ENCODE measurements at places on chromosomes 7 and 10.

DNA sequence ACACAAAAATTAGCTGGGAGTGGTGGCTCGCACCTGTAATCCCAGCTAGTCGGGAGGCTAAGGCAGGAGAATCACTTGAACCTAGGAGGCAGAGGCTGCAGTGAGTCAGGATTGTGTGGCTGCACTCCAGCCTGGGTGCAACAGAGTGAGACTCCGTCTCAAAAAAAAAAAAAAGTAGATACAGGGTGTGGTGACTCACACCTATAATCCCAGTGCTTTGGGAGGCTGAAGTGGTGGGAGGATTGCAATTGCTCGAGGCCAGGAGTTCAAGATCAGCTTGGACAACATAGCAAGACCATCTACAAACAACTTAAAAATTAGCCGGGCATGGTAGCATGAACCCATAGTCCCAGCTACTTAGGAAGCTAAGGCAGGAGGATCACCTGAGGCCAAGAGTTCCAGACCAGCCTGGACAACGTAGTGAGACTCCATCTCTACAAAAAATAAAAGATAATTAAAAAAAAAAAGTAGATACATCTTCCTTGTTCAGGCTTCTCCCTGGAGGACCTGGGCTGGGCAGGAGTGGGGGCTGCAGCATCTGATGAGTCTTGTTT is 2.0 kb downstream of the MOSPD3 start:
- no peak for DNase-seq

- no peak for DNase-seq
Measured at GRCh38 chr10:31975157-31975765, 46.6 kb upstream of the ARHGAP12 start.

GRCh38 chr7:33395340-33395739 is 266.0 kb downstream of the BBS9 start:
- no peak for DNase-seq

DNA sequence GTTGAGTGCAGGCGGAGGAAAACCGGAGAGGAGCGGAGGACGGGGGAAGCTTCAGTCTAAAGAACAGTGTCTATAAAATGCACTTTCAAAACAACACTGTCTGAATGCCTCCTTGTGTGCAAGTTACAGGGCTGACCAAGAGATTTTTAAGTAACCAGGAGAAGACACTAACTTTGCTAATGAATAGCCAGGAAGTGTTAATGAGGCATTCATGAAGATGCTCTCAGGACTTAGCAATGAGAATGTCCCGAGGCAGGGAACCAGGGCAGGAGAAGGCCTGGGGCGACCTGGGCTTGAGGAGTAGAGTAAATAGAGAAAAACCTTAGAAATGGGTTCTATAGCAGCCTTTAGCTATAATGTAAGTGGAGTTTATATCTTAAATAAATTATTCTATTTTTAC is 312.1 kb downstream of the SKIDA1 start:
- no peak for DNase-seq

DNA sequence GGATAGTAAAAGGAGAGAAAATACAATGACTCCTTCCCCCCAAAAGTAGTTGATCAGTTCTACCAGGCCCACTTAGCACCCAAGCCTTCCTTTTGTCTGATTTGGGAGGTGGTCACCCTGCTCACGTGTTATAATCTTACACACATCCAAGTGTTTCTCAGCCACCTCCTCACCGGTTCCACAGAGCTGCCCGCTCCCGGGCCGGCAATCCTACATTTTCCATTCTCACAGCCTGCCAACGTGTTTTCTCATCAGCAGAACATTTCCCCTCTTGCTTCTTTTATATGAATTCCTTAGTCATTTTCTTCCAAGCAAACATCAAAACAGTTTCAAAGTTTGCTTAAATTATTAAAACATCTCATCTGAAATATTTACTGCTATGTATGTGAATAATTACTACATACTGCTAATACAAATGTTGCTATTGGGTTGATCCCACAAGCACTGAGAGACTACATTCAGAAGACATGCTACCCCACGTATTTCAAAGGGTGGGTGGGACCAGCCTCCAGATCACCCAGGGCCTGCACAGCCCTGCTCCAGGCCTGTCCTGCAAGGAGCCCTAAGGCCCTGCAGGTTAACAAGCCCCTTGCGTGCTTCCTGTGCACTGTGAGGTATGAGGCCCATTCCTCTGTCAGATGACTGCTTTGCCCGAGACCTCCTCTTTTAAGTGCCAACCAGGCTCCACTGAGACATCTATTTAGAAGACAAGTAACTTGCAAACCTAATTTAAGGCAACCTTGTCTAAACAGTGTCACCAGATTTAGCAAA is 75.3 kb downstream of the GRB10 start:
- no peak for DNase-seq

- no peak for DNase-seq
Measured at GRCh38 chr7:32032211-32032610, 38.0 kb downstream of the PDE1C start.

DNA sequence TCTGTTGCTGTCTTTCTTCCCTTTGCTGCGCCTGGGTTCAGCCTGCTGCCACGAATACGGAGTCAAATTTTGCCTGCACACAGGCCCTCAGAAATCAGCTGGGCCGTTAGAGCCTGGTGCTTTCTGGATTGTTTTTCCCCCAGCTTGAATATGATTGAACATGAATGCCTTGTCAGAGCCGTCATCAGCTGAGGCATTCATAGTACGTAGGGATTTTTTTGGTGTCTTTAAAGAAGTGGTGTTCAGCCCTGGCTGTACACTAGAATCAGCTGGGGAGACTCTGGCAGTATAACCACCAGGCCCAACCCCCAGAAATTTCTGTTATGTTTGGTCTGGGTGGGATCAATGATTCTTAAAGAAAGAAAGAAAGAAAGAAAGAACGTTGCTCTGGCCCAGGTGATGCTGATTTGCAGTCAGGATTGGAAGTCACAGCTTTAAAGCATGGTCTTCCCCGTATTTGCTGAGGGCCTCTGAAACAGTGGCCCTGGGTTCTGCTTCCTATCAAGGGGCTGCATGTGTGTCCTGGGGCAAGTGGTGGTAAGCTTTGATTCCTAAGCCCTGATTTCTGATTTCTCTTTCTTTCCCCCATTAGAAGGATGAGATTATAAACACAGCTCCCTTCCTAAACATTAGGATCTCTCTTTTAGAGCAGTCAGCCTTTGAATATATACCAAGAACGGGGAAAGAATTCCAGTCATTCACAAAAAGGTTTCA is 24.7 kb downstream of the NUB1 start:
- DNase-seq, result no peak

Data from astrocyte of the hippocampus (primary cell).